ENCODE measurements at places on chromosomes 5 and 9.

GRCh38 chr5:139178935-139179334 lies 19.2 kb downstream of the SIL1 start:
- DNase-seq, result no peak

DNA sequence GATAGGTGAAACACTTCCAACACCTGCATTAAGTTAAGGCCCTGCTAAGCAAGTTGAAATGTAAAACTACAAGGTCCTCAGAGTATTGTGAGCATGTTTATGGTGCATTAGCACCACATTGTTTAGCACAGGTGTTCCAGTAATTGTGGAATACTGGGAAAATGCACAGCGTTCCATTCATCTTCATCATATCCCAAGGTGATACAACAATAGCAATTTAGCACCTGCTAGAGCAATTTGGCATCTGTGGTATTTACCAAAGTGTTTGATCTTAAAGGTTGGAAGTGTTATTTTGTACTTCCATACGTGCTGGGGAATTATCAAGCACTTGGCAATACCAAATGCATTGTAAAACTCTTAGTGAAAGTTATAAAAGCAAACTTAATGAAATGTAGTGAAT lies 266.8 kb downstream of the CYLC2 start:
- no peak for DNase-seq

DNA sequence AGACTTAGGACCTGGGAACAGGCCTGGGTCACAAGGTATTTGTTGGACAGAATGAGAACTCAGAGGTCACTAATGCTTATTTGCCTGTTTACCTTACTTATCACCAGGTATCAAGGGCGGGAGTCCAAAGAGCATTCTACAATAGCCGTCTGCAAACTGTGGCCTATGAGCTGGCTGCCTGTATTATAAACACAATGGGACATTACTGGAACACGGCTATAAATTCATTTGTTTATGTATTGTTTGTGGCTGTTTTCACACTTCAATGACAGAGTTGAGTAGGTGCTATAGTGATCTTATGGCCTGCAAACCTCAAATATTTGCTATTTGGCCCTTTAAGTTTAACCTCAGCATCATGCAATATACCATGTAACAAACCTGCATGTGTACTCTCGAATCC lies 76.6 kb upstream of the ASTN2 start:
- DNase-seq, result no peak

DNA sequence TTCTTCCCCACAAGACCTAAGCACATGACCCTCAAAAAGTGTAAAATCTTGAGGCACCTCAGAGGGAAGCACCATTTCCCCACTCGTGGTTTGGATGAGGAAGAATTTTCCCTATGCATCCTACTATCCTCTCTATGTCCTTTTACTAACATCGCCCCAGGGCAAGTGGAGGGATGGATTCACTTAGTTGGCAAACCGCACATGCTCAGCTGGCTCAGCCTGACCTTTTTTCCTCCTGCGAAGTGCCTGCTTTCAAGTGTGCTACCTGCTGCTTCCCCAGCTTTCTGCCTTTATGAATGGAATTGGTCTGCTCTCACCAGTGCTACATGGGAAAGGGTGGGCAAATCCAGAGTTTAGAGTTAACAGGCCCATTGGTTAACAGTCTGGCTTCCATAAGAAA lies 56.6 kb upstream of the IFNK start:
- DNase-seq, result no peak

DNA sequence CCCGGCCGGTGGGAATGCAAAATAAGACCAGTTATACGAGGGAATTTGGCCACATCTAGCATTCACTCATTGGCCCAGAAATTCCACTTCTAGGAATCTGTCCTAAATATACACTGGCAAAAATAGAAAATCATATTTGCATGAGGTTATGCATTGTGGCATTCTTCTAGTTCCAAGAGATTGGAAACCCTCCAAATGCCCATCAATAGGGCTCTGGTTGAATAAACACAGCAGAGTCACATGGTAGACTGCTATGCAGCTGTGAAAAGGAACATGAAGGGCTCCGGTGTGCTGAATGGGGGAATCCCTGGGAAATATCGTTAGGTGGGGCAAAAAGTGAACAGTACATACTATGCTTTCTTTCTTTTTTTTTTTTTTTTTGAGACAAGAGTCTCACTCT lies 36.8 kb downstream of the PTGES start:
- no peak for DNase-seq

DNA sequence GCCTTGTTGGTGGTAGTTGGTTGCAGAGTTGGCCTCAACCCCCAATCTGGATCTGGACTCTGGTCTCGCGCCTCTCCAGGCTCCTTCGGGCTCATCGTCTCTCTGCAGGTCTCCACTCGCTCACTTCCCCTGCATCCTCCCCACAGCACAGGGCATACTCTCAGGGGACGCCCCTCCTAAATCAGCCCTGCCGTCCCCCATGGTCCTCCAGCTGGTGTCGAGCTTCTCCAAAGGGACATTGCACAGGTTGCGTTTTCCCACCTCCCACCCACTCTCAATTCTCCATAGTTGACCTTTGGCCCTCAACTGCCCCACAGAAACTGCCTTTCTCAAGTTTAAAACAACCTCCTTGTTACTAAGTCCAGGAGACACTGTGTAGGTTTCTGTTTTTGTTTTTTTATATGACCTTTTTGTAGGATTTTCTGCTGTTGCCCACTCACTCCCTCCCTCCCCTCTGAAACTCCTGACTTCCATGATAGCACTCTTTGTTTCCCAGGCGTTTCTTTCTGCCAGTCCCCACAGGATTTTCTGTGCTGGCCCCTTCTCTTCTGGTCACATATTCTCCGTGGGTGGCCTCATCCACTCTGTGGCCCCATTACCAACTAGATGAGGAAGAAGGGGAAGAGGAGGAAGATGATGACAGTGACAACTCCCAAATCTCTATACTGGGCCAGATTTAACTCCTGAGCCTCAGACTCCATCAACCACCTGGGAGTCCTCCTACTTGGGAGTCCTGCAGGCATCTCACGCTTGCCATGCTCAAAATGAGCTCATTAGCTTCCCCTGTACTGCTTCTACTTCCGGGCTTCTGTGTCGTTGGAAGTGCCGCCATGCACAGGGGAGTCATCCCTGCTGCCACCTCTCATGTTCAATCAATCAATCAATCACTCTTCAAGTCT lies 50.3 kb downstream of the ALG2 start:
- no peak for DNase-seq

DNA sequence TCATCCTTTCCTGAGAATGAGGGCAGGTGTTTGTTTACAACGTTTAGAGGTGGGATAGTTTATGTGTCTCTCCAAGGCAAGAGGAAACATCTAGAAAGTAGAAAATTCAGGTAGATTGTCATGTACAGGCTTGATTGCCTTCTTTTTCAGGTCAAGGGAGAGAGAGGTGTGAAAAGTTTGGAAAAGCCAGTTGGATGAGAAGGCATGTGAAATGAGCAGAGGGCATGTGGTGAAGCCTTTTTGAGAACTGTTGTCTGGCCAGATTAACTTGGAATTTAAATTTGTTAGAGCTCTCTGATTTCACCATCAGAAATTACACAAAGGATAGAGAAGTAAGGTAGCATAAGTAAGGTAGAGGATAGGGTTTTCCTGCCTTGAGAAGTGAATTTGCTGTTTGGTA lies 74.6 kb downstream of the SNX24 start:
- DNase-seq, result no peak

DNA sequence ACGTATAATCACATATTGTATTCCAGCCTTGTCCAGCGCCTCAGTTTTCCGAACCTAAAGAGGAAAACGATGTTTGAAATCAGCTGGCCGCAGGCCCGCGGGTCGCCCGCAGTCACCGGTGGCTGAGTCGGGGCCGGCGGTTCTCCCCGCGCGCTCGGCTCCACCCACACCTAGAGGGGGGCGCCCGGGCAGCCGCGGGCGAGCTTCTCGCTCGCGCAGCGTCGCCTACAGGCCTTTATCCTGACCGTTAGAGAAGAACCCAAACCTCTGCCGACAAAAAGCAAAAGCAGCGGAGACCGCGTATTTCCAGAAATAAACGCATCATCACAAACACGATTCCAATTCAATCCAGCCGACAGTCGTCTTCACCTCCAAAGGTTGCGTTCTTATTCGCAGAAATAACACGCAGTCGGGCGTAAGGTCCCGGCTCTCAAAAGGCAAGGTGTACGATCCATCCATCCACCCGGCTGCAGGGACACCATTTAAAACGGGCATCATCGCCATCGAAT lies 725 bp upstream of the NIPBL start:
- peak; percentile 93 for DNase-seq

DNA sequence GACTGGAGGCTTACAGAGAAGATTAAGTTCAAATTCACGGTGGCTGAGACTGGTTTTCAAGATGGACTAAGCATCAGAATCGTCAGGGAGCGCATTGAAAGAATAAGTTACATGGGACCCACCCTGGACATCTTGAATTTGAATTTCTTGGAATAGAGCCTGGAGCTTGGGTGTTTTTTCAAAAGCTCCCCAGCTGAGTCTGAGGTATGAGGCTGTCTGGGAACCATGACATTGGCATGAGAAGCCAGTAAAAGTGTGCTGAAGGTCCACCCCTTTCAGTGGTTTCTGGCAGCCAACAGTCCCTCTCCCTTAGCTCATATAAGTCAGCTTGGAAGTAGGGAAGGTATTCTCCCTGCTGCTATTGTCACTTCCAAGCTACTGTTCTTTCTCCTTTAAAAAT lies 97.8 kb downstream of the MAST4 start:
- DNase-seq, result no peak

- no peak for DNase-seq
Observed at GRCh38 chr5:72149742-72150141, 42.5 kb downstream of the MAP1B start.

GRCh38 chr5:66602621-66603020 lies 6.4 kb downstream of the MAST4 start:
- DNase-seq, result no peak

DNA sequence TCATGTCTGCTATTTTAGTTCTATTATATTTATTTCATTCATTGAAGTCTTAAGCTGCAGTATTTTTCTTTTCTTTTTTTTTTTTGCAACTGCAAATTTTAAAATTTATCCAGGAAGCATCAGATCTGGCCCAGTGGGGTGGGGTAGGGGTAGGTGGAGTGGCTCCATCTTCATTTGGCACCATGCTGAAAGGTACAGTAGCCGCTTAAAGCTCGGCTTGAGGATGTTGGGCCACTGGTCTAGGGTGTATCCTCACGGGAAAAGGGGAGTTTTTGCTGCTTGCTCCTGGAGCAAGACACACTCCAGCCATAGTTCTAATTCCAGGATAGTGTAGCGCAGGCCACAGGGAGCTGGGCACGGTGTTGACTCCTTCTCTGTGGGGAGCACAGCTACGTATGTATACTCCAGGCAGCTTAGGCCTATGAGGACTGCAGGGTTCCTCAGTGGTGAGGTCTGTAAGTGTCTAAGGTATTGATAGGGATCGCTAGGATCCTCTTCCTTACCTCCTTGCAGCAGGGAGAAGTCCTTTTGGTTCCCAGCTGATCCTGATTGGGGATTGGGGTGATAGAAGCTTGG lies 22.7 kb downstream of the RCL1 start:
- DNase-seq, result no peak

DNA sequence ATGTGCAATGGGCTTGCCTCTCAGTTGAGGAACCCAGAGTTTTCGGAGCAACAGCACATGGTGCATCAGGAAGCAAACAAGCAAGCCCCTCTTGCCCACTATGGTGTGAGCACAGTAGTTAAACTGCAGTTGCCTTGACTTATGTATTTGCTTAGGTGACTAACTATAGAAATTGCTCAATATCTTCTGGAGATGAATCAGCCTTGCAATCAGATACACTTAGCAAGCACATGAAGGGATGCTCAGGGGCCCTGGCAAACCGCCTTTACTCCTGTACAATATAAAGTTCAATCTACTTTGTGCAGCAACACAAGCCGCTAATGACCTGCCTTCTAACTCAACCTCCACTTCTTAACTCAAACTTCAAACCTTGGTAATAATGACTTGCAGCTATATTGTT lies 581.7 kb upstream of the RIOK2 start:
- no peak for DNase-seq

DNA sequence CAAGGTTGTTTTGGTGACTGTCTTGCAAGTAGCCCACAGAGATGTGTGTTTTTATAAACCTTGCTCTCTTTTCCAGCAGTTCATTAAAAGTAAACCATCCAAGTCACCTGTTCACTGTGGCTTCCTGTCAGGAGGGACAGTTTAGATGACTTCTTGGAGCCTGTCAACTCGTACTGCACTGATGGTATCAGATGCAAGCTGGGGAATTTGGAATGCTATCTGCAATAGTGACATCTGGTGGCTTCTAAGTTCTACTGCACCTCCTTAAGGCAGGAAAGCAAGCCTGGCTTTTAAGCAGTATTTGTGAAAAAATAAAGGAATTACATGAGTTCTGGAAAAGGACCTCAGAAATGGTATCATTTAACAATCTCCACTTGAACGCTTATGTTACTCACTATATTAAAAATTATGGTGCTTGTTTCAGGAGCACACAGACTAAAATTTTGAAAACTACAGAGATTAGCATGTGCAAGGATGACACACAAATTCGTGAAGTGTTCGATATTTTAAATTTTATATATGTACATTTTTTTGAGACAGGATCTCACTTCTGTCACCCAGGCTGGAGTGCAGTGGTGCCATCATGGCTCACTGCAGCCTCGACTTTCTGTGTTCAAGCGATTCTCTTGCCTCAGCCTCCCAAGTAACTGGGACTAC lies 164.0 kb downstream of the TTC39B start:
- no peak for DNase-seq

DNA sequence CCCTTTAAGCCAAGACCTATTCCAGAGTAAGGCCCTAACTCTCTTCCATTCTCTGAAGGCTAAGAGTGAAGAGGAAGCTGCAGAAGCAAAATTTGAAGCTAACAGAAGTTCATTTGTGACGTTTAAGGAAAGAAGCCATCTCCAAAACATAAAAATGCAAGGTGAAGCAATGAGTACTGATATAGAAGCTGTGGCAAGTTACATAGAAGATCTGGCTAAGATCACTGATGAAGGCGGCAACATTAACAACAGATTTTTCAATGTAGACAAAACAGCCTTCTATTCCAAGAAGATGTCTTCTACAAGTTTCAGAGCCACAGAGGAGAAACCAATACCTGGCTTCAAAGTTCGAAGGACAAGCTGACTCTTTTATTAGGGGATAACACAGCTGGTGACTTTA lies 1143.4 kb downstream of the CDH12 start:
- DNase-seq, result no peak

DNA sequence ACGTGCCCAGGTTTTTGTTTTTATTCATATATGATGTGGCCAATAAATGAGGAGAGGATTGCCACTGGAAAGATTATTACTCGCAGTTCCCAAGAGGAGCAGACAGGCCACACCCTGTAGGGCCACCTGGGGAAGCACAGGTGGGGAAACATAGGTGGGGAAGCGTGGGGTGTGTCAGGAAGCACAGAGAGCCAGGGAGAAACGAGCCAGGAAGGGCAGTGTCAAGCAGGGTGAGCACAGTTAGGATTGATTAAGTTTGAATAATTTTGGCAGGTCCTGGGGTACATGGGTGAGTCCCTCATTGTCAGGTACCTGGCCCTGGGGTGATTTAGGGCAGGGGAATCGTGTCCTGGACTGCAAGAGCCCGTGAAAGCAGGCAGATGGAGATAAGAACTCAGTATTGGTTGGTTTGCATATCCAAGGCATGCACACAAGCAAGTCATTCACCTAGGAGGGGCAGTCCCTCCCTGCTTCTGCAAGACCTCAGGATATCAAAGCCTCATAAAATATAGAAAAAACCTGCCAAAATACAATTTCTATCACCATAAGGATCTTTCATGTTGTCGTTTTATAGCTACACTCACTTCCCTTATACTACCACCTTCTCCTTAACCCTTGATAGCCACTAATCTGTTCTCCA lies 22.4 kb downstream of the MVB12B start:
- no peak for DNase-seq
